ENCODE measurements at places on chromosomes 7 and 10.

- no peak for DNase-seq
These were observed 144.2 kb downstream of the MDFIC start for GRCh38 chr7:115066050-115066449.

GRCh38 chr10:109740436-109740835, 182.9 kb downstream of the XPNPEP1 start:
- DNase-seq = no peak

DNA sequence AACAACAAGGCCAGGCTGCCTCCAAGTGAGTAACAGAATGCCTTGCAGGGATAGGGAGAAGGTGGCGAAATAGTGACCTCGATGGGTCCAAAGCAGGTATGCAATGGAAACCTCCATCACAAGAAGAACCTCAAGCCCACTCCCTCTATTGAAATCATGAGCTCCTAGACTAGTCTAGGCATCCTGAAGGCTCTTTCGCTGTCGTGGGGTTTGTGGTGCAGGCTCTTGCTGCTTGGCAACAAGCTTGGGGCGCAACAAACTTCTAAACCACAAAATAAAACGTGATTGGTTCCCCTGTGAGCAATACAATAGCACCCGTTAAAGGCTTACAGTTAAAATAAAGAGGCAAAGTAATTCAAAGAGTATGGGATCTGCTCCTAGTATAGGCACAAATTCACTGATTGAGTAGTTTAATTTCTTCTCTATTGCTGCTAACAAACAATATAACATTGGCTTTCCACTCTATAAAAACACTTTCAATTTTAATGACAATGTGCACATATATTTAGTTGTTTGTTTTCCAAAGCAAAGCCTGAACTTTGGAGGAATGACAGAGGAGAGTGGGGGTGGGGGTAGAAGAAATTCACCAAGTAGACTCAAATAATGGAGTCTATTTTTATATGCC, 64.1 kb downstream of the C10orf67 start:
- DNase-seq = no peak

DNA sequence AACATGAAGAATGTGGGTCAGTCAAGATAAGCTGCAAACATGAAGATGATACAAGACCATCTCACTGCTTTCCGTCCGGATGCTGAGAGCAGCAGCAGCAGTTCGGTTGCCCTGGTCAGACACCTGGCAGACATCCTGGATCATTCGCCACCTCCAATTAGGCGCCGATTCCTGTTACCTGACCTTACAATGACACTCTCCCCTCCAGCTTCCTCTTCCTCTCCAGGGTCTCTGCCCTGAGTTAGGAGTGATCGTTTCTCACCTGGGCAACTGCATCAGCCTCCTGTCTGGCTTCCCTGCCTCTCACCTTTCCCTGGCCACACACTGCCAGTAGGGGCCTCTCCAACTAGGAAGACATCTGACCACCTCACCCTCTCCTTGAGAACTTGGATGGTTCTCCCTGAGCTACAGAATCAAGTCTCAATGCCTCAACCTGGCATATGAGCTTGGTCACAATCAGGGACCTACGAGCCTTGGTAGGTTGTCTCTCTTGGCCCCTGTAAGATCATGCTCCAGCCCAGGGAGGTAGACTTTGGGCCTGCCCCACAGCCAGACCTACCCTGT, 31.4 kb upstream of the ENO4 start:
- DNase-seq = no peak

DNA sequence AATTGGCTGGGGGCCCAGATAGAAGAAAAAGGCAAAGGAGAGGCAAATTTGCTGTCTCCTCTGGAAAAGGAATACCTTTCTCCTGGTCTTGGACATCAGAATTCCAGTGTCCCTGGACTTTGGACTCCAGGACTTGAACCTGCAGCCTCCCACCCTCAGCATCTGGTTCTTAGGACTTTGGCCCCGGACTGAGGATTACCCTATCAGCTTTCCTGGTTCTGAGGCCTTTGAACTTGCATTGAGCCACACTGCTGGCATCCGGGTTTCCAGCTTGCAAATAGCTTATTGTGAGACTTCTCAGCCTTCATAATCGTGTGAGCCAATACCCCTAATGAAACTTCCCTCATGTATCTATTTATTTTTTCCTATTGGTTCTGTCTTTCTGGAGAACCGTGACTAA, 68.3 kb downstream of the DNAH11 start:
- DNase-seq = no peak

DNA sequence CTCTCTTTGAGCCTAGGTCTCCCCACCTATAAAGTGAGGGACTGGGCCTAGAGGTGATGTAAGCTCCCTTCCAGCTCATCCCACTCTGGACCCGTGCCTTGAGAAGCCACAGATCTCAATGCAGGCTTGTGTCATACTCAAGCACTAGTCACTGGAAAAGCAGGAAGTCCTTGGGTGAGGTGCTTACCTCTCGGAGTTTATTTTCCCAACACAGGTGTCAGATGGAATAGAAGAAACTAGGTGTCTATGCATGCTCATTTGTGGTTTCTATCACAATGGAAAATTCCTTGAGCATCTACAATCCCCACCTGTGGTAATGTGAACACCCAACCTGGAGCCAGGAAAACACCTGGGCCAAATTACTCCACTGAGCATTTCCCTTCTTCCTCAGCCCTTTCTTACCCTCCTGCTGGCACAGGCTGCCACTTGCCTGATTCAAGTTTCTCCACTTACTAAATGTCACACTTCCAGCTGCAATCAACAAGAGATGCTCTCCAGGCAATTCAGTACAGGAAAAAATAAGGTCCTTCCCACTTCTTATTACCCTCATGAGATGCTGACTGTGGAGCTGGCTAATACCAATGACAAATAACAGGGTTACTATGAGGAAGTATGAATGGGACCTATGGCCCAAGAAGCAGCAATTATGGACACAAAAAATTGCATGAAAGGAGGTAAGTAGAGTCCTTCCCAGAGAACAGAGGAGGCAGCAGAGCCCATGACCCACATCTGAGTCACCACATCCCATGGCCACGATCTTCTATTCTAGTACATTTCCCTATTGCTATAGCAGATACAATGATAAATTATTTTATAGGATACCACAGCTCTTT, 13.1 kb downstream of the LSM5 start:
- DNase-seq = no peak
